Astrocyte of the cerebellum (primary cell): ENCODE measurements at places on chromosomes 1 and 21.
A peak's percentile ranks its signal among the peaks of the same experiment; 100 is the strongest.

GRCh38 chr21:29155118-29155932, 24.9 kb downstream of the MAP3K7CL start:
- DNase-seq, result peak; percentile 59

- no peak for DNase-seq
Measured at GRCh38 chr1:55164906-55165305, 50.3 kb downstream of the USP24 start.

DNA sequence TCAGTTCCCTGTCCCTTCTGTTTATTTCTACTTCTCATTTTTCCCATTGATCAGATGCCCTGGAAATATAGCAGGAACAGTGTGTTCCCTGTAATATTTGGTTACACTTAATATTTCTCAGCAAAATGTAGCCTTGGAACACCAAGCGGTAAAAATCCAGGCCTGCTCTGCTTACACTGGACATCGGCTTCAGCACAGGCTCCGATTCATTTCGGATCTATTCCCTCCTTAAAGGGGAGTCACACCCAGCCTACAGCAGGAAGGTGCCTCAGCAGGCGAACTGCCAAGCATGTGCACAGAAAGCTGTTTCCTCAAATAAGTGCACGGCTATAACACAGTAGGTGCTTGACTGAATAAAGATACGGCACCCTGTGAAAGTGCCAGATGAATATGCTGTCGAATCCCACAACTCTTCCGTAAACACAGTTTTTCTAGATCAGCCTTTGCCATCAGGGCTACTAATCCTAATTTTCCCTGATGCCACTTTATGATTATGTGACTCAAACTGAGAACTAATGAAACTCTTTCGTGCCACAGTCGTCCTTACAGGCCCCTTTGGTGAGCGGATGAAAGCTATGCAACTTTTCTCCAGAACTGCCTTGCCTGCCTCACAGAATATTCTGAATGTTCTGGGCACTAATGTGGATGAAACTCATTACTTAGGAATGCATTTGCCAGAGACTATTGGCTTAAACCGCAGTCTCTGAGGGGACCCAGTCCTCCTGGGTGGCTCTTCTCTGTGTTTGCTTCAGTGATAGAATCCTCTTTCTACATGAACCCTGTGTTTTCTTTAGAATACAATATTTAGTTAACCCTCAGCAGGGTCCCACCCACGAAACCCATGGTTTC, 275.5 kb upstream of the RUNX1 start:
- peak; percentile 71 for DNase-seq

DNA sequence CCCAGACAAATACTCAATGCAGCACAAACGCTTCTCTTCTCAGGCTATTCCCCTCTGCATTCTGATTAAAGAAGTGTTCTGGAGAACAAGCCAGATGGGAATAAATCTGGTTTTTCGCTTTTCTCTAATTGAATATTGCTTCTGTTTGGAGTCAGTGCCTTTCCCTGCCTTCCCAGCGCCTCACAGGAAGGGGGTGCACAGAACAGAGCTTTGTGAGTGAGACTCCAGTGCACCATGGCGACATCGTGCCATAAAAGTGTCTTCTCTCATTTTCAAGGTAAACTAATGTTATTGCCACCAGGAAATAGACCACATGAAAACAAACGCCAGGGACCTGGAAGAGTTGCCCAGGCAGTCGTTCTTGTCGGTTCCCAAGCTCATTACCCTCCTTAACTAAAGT, 43.6 kb upstream of the SLC45A1 start:
- no peak for DNase-seq

DNA sequence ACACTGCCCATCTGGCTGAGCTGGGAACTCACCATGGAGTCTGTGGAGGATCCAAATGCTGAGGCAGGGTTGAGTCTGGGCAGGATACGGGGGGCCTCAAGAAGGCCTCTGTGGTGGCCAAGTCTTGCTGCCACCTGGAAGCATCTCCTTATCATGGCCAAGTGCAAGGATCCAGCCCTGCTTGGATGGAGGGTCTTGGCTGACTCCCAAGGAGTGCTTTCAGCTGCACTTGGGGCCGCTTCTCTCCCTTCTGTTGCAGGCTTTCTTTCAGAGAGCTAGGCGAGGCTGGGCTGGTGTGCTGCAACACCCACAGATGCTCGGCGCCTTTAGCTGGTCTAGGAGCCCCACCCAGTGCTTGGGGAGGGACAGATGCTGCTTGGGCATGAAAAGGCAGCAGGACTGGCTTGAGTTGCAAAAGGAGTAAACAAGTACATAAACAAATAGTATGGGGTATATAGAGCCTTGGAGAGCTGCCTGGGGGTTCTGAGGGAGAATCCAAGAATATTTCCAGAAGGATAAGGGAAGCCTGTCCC, at the start of gene THEM5:
Gene THEM5, minus strand, starts transcription at position 302 of the 533 bp plus-strand sequence. Its CDS starts 147 bp downstream, at position 155.
- no peak for DNase-seq

- DNase-seq, result no peak
Measured at GRCh38 chr1:234858722-234859121, 248.7 kb upstream of the IRF2BP2 start.

DNA sequence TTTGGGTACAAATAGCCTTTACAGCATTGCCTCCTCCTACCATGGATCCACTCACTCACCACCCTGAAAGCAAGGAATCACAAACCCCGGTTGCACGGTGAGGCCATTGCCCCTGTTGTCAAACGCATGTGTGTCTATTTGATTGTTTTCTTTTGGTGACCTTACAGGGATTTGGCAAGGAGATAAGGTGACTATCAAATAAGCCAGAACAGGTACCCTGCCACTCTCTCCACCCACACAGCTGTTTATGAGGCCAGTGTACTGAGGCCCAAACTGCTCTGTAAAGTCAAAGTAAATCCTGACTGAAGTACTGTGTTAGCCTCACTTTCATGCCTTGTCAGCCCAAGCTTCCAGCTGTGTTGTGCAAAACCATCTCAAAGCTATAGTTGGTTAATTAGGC, 136.4 kb downstream of the HUNK start:
- DNase-seq, result no peak
